ENCODE measurements at places on chromosomes 7 and 10.

GRCh38 chr7:30468791-30469190 is 9.8 kb downstream of the NOD1 start:
- DNase-seq: no peak

- DNase-seq: no peak
Observed at GRCh38 chr7:370259-370625, 80.3 kb downstream of the FOXL3 start.

DNA sequence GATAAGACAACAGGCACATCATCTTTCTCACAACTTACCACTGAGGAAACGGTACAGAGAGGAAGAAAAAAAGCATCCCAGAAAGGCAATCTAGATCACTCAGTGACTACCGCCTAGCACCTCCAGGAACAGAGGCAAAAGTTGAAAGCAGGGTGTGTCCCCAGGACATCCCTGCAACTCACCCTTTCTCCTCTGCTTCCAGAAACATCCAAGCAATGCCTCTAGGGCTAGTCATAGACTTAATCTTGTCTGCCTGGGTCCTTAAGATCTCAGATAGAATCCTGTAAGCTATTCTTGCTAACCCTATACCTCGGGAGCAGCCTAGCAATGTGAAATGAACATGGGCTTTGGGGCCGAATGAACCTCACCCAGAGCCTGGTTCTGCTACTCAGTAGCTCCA is 18.8 kb upstream of the PDCD4 start:
- DNase-seq: no peak

DNA sequence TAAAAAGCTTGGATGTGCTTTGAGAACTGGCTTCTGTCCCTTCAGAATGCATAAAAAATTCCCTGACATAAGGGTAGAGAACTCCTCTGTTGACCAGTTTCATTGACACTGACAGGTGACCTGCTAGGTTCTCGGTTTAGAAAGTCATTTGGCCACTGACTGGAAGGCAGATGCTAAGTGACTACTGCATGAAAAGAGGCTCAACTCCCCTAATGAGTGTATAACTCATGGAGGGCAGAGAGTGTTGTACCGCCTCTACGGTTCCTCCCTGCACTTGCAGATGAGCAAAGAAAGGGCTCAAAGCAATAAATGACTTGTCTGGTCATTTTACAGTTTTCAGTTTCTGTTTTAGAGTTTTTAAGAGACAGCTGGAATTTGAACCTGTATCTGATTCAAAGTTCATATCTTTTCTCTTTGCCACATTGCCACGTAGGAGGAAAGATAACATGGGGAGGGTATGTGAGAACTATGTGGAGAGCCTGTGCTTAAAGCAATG is 2.9 kb upstream of the FGL2 start:
- DNase-seq: no peak

- DNase-seq: no peak
Observed at GRCh38 chr7:24725554-24726241, 31.6 kb downstream of the GSDME start.

DNA sequence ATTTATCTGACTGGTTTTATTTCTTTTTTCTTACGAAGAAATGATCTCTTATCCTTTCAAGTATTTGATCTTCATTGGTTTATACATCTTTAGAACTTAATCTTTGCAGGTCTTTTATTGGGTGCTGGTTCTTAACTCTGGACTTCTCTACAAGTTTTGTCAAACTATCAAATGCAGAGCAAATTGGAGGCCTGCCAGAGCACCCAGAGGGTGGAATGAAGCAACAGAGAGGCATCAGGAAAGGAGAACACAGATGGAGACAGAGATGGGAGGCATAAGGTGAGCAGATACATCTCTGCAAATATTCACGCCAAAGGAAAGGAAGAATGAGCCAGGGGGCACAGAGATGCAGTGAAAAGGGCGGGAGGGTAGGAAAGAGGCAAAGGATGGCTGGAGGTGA is 130.3 kb downstream of the PKD1L1 start:
- no peak for DNase-seq

DNA sequence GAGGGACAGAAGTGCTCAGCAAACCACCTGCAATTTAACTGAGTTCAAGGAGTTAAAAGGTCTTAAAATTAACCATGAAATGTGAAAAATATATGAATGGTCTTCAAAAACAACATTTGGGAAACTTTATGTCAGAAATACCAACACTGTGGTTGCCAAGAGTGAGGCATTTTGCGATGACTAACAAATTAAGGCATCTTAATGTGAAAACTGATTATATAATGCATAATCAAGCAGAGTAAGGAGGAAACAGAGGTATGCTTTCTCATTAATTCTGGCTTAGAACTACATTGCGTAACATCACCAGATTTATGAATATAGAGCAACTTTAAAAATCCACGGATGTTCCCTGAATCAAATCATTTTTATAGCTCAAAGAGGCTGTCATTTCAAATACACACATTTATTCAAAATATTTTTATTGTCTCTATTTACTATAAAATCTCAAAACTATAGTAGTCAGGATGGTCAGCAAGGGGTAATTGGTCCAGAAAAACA is 335.5 kb downstream of the LRRTM3 start:
- no peak for DNase-seq

GRCh38 chr10:122130474-122131110 is 140.5 kb upstream of the BTBD16 start:
- DNase-seq: no peak

DNA sequence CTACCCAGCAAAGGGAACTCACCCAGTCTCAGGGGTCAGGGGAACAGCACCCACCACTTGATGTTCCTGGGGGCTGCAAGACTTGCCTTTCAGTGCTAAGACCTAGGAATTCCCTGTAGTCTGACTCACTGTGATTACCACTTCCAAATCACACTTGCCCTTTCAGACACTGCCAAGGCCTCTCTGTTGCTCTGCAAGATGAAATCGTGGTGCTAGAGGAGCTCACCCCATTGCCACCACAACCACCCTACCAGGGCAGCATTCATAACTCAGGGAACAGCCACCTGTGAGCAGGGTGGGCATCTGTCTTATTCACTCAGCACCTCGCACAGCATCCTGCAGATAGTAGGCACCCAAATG is 36.5 kb downstream of the XPNPEP1 start:
- DNase-seq: no peak

DNA sequence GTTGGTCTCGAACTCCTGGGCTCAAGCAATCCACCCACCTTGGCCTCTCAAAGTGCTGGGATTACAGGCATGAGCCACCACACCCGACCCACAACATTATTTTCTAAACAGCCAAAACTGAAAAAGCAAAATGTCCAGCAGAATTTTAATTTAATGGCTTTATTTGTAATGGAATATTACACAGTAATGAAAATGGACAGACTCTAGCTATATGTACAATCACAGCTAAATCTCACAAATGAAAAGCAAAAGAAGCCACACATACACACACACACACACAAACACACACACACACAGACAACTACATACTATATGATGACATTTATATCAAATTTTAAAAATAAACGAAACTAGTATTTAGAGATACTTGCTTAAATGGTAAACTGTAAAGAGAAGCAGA is 18.7 kb downstream of the ARHGAP19 start:
- no peak for DNase-seq

- DNase-seq: peak; percentile 88
Observed at GRCh38 chr7:38335492-38336147, 62.2 kb upstream of the TARP start.

DNA sequence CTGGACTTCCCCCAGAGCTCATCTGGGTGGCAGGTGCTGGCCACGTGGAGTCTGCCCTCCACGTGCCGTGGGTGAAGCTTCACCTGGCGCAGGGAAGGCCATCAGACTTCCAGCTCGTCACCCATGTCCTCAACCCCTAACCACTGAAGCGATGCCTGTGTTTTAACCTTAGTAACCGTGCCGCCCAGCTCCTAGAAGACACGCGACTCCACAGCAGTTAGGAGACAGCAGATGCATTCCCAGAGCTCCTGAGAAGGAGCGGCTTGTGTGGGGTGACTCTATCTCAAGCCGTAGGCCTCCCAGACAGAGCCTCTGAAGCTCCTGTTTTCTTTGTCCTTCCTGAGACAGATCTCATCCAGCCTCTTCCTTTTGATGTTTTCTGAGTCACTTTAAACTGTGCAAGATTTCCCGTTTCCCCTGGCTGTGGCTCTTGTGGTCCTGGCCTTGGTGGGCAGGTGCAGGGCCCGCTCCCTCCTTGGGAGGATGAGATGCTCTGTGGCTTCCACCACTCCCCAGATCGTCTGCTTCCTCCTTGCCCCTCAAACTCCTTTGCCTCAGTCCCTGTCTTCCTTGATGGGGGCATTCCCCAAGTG is 41.4 kb upstream of the AP5Z1 start:
- no peak for DNase-seq

DNA sequence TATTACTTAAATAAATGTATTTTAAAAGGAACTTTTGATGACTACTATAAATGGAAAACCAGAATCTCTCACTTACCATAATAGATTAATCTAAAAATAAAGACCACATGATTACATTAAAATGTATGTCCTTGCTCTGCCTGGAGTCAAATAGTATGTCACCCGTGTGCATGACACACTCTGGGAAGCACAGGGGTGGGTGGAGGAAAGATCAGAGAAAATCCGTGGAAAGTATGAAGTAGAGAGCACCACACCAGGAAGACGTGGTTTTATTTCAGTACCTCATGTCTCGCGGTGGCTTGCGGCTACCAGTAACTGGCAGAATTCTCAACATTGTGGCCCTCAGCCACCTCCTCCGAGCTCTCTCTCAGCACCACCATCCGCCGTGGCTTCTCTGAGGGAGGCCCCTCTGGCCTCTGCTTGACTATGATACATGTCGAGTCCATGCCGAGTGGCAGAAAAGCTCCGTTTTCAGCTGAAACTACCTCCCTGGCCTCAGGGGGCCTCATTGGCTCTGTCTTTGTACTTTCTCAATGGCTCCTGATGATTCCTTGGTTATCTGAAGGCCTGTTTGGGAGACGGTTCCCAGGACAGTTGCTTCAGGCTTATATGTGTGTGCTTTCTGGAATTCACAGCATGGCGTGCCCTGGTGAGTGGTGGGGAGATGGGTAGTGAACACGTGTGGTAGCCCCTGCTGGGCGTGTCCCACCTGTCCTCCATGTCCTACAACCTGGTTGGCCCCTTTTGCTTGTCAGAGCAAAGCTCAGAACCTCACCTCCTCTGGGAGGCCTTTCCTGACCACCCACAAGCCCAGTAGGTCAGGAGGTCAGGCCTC is 49.8 kb downstream of the LHPP start:
- DNase-seq: no peak

- DNase-seq: peak; percentile 79
Observed at GRCh38 chr7:2680792-2681490, 7.1 kb upstream of the AMZ1 start.

DNA sequence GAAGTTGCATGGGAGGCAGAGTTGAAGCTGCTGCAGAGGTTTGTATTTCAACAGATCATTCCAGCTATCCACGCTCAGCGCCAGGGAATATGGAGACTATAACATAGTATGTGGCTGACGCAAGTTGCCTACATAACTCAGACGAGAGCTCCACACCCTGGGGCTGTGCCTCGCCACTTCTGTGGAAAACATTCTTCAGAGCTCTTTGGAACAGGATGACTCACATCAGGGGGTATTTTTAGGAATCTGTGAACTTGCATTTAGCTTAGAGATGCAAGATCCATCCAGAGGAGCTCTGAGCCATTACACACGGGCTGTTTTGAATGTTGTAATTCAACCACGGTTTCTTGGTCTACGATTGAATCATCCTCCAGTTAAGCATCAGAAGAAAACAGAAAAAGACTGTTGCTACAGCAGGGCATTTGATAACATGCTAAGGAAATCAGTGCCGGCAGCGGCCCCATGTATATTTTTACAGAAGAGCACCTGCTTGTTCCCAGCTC is 481.5 kb upstream of the AKR1E2 start:
- DNase-seq: peak; percentile 61

GRCh38 chr7:22640269-22640668 is 86.7 kb upstream of the IL6 start:
- no peak for DNase-seq

- no peak for DNase-seq
Observed at GRCh38 chr10:97178074-97178473, 7.7 kb downstream of the SLIT1 start.

DNA sequence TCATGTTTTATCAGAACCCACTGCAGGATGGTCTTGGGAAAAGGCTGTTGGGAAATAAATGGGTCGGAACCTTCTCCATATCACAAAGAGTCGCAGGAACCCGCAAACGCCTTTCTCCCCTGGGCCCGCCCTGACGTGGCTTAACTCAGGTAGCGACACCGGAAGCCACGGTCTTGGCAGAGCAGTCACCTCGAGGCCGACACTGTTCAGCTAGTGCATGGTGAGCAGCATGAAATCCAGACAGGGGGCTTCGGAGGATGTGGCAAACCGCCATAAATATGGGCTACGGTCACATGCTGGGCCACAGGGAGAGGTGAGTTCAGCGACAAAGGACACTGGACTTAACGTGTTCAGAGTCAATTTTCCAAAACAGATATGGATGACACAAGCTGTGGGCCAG is 421.9 kb downstream of the PTPRN2 start:
- DNase-seq: no peak

DNA sequence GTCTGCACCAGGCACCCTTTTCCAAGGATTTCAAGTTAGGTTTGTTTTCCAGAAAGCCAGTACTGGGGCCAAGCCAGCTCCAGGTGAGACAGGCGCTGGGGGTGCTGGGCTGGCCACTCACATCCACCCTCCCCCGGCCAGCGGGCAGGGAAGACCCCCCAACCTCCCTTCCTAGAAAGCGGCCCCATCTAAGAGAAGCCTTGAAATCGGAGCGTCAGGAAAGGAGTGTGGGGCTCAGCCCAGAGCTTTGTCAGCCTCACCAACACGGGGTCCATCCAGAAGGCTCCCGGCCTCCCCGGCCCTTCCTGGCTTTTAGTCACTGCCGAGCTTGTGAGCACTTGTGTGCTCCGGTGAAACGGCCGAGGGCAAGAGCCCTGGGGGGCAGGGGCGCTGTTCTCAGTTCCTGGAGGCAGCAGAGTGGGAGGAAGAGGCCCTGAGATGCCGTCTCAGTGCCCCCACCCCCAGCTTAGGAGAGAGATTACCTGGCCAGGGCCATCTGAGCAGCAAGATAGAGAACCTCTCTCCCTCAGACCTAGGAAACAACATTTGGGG is 39.6 kb downstream of the PDGFA start:
- no peak for DNase-seq

DNA sequence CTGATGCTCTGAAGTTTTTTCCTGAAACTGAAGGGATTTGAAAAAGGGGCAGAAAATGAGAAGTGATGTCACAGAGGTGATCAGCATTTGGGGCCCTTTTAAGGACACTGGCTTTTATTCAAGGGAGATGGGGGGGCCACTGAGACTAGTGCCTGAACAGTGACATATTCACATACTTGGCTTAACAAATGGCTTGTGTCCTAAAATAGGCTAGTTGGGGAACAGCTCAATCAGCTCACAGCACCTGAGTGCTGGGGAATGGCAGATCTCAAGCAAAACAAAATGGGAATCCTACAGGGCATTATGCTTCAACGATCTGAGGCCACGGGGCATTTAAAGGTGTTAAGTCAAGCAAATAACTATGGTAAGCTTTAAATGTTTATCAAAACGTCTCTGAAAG is 90.1 kb downstream of the UBE2H start:
- DNase-seq: no peak
